ENCODE measurements at places on chromosomes 1 and 21.
A peak's percentile ranks its signal among the peaks of the same experiment; 100 is the strongest.

DNA sequence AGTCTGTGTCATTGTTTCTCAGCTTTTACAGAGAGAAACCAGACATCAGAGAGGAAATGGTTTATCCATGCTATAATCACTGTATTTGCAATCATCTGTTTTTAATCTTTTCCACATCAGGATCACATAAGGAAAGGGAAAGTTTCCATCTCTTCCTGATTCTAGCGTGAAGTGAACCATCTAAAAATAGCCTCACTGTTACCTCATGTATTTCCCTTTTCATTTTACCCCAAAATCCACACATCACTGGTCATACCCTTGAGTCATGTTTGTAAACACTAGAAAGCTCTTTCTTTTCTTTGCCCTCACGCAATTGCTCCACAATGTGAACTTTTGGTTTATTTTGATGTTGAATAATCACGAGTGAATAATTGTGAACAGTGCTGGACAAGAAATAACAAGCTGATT lies 146.0 kb downstream of the PLA2G4A start:
- DNase-seq: peak; percentile 96

DNA sequence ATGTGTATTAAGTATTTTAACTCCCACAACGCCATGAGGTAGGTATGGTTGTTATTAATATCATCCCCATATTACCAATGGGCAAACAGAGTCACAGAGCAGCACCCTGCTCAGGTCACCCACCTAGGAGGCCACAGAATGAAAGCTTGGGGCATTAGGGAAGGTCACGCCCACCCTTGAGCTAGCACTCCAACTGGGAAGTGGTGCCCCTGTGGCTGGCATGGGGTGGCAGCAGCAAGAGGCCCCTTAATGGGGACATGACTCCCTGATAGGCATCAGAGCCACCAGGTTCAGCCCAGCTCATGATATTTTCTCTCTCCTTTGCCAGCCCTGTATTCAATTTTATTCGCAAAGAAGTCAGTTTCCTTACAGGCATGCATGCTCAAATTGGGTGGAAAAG lies 90.6 kb downstream of the DMRTB1 start:
- no peak for DNase-seq

- DNase-seq: no peak
Measured at GRCh38 chr1:148307583-148308185, 155.6 kb upstream of the NBPF11 start.

DNA sequence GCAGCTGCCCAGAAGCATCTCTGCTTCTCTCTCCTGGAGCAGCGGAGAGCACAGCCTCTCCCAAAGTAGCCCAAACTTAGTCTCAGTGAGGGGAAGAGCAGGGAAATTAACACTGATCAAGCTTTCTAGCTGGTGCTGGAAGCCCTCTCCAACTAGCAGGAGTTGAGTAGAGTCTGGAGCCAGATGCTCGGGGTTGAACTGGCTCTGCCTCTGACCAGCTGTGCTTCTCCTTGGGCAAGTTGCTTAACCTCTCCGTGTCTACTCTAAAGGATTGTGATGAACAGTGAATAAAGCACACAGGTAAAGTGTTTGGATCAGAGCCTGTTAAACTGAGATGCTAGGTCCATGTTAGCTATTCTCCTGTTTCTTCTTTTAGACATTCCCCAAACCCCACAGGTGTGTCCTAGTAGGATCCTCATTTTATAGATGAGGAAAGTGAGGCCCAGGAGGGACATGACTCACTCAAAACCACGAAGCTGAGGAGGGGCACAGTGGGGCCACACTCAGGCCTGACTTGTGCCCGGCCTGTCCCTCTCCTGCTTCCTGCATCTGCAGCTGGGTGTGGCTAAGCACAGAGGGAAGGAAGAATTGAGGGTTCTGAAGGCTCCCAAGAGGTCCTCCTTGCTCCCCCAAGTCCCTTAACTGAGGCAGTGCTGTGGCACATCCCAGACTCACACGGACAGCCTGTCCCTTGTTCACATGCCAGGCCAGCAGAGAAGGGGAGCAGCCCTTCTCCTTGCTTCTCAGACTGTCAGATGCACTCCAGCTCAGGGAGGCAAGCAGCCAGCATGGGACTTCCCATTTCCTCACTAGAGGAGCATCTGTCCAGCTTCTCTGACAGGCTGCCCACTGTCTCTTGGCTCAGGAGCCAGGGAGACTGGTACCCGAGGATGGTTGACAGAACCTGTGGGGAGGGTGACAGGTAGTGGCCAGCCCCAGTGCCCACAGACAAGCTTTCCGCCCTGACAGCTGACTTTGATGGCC lies 152.0 kb upstream of the IGSF21 start:
- no peak for DNase-seq

DNA sequence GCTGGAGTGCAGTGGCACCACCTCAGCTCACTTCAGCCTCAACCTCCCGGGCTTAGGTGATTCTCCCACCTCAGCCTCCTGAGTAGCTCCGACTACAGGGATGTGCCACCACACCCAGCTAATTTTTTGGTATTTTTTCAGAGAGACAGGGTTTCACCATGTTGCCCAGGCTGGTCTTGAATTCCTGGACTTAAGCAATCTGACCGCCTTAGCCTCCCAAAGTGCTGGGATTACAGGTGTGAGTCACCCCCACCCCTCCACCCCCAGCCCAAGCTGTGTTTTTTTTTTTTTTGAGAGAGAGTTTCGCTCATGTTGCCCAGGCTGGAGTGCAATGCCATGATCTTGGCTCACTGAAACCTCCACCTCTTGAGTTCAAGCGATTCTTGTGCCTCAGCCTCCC lies 75.4 kb downstream of the NKAIN1 start:
- DNase-seq: no peak

- DNase-seq: no peak
Measured at GRCh38 chr1:41476807-41477361, 7.6 kb downstream of the EDN2 start.

GRCh38 chr1:10117865-10118264 lies 85.1 kb downstream of the UBE4B start:
- DNase-seq: no peak

GRCh38 chr21:42843056-42843455 lies 36.3 kb downstream of the WDR4 start:
- DNase-seq: no peak

DNA sequence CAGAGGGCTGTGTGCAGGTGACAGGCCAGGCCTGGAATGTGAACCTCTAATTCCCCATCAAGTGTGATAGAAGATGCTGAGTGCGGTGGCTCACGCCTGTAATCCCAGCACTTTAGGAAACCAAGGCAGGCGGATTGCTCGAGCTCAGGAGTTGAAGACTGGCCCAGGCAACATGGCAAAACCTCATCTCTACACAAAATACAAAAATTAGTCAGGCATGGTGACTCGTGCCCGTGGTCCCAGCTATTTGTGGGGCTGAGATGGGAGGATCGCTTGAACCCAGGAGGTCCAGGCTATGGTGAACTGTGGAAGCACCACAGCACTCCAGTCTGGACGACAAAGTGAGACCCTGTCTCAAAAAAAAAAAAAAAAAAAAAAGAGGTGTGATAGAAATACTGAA lies 40.1 kb upstream of the PUM1 start:
- DNase-seq: peak; percentile 6

DNA sequence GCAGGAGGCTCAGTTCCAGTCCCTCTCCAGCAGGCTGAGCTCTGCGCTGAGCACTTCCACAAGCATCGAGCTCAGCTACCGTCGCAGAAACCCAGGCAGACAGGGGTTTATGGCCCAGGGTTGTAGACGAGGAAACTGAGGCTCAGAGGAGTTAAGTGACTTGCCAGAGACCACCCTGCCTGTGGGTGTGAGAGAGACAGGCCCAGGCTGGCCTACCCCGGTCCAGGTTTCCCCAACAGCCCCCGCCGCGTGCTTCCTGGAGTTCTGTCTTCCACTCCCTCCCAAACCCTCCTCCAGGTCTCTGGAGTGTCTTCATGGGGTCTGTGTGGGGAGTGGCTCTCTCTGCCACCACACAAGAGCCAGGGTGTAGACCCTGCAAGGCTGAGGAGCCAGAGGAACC lies 615.9 kb downstream of the PTPRU start:
- no peak for DNase-seq

DNA sequence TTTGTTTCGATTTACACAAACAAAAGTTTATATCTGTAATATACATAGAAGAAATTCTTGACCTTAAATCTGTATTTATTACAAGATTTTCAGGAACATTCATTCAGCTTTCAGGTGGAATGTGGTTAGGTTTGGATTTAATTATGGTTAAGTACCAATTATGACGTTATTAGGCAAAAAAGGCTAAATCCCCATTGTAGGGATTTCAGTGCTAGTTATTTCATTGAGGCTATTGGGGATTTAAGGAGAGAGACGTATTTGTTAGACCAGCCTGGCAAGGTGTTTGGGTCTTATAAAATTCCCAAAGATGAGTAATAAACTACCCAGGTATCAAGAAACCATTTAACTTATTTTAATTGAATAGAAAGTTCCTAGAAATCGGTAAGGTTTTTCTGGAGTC lies 26.0 kb downstream of the PRKAA2 start:
- DNase-seq: no peak

- no peak for DNase-seq
Measured at GRCh38 chr1:26936823-26937222, 15.3 kb downstream of the NUDC start.

GRCh38 chr1:64539781-64540218 lies 69.9 kb downstream of the CACHD1 start:
- DNase-seq: peak; percentile 74

GRCh38 chr1:109566982-109567381 lies 18.6 kb downstream of the GNAI3 start:
- no peak for DNase-seq

DNA sequence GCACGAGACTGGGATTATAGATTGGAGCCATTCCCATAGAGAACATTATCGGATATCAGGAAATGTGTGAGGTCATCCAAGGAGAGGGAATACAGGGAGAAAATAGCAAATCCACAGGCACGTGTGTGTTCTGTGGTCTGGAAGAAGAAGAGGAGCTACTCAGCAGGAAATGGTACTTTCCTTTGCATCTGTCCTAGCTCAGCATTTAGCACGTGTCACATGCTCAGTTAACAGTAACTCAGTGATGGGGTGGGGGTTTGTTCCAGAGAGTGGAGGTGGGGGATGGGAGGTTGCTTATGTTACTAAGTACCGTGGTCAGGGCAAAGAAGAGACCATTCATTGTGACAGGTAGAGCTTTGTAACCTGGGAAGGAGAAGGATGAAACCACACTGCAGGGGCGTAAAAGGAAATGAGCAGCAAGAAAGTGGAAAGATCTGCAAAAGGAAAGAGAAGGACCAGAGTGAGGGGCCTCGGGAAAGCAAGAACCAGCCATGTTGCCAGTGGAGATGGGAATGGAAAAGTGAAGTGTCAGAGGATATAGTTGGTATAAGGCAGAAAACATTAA lies 100.4 kb downstream of the ATP5PO start:
- no peak for DNase-seq

GRCh38 chr1:111505641-111506119 lies 2.2 kb upstream of the ADORA3 start:
- DNase-seq: no peak

GRCh38 chr1:75745276-75745675 lies 20.8 kb downstream of the ACADM start:
- no peak for DNase-seq

- no peak for DNase-seq
Measured at GRCh38 chr1:198364471-198364870, 176.0 kb downstream of the ATP6V1G3 start.

DNA sequence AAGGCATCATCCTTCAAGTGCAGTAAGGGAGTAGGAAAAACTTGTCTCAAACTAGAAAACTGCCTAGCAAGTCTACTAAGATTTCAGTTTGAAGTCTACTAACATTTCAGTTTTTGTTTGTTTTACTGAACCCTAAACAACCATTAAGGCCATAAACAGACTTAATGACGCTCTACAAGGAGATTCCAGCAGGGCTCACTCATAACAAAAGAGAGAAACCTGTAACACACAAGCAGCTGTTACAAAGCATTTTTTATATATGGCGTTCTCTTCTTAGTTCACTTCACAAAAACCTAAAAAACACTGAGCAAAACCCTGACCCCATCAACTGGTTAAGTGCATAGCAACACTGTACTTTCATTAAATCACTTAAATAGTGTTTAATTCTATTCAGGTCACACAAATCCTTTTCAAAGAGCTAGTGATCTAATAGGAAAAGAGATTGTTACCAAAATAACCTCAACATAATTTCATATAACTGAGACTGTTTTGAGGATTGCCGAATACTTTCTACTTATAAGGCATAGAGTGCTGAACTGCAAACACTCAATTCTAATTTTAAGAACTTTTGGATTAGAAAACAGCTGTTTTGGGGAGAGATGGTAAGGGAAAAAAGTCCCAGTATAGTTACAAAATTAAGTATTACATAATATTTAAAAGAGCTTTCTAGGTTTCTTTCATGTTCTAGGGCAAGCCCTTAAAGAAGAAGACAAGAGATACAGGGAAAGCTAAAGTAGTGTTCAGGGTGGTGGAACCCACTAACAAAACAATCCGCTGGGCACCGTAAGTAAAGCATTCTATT lies 1.4 kb downstream of the B3GALNT2 start:
- no peak for DNase-seq

DNA sequence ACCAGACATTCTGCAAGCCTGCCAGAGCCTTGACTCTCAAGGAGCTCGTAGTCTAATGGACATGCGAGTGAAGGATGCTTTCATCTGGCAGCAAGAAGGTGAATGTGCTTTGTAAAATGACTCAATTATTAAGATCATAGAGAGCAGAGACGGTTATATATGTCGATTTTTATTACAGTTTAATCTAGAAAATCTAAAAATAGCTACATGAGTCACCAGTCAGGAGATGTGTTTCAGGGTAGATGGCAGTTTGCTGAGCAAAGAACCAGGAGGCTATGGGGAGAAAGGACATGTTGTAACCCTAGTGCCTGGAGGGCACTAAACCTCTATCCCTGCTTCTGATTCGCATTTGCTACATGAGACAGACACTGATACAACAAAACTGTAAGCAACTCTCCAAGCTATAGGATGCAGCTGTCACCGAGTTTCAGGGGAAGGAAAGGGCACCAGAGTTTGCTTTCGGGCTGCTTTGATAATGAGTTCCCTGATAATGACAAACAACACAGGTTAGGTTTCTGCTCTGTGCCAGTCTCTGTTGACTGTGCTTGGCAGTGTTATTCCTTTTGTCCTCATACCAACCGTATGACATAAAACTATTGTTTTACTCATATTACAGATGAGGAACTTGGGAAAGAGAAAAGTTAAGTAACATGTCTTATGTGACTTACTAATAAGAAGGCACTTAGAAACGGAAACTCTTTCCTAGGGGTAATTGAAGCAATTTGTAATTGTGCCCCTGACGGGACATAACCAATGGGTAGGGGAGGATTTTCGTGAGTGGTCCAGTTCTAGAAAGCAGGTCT lies 43.2 kb downstream of the C1orf198 start:
- peak; percentile 67 for DNase-seq

GRCh38 chr1:232974971-232975370 lies 24.6 kb downstream of the NTPCR start:
- no peak for DNase-seq

DNA sequence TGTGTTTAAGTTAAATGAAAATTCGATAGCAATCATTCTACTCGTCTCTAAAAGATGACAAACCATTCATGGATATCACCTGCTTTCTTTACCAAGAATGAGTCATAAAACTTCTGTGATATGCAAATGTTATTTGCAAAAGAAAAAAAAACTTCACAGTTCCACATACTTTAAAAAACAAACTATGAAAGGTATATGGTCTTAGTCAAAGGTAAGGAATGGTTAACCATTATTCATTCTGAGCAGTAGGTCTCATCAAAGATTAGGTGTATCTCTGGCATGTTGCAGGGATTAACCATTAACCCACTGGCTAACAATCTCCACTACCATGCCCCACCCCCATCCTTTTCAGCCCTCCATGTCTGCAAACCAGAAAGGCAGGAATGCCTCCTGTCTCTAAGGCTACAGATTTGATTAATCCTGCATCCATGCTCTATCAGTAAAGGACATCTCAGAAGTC lies 44.4 kb downstream of the PTPN14 start:
- DNase-seq: no peak

GRCh38 chr1:180860535-180860934 lies 52.2 kb upstream of the KIAA1614 start:
- DNase-seq: no peak
